ENCODE measurements at places on chromosomes 12 and 14. TPM values are rescaled to one million over a fixed set of nuclear protein-coding genes. Genes with fewer than 3 reads are reported as not detected.

GRCh38 chr12:14408208-14408607 lies 42.7 kb downstream of the ATF7IP start:
- peaks cover 3% of the 10 kb centered on the region for H3K36me3 ChIP-seq
- no peaks in the 10 kb centered on the region for H3K4me1 ChIP-seq
- H3K27ac ChIP-seq: no peak overlapping the region
- no peak for DNase-seq
- no peaks in the 10 kb centered on the region for H3K27me3 ChIP-seq

DNA sequence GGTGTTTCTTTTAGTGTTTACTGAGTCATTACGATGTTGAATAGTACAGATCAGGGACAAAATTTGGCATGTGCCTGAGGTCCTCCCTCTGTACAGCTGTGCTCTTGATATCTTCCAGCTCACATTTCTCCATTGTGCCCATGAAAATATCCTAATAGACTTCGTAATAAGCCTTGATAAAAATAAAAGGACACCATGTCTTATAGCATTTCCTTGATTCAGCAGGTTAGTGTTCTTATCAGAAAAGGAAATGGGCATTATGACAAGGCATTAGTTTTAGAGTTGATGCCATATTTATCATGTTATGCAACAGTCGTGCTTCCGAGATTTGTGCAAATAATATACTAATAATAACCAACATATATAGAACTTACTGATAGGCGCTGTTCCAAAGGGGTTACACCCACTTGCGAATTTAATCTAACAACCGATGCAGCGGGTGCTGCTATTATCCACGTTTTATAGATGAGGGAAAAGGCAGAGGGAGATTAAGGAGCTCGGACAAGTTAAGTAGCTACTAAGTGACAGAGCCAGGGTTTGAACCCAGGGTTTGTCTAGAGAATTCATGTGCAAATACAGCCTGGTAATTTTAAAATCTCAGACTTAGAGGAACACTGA lies 15.1 kb upstream of the WNK1 start:
- H3K4me3 ChIP-seq: no peak overlapping the region
- H3K27me3 ChIP-seq: no peaks in the 10 kb centered on the region
- H3K27ac ChIP-seq: no peak overlapping the region
- no peaks in the 10 kb centered on the region for H3K4me1 ChIP-seq
- DNase-seq: no peak

- no peaks in the 10 kb centered on the region for H3K36me3 ChIP-seq
- no peaks in the 10 kb centered on the region for H3K4me1 ChIP-seq
- H3K4me3 ChIP-seq: no peak overlapping the region
These were observed 3.9 kb upstream of the TMTC2 start for GRCh38 chr12:82682851-82683261.

DNA sequence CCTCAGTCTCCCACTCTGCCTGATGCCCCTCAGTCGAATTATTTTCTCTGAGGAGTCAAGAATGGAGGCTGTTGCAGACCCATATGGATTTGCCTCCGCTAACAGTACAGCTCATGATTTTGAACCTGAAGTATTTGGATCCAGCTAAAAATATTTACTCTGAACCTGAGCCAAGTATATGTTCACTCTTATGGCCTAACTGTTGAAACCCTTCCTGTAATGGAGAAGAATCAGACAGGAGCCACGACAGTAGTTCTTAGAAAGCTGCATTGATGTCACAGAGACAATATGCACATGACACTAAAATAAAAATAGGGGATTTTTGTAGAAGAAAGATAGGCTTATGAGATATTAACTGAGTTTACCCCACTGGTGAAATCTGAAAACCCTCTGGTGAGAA lies 1128.3 kb upstream of the FLRT2 start:
- H3K27ac ChIP-seq: no peak overlapping the region
- no peak for DNase-seq
- H3K4me3 ChIP-seq: no peak overlapping the region
- peaks cover 10% of the 10 kb centered on the region for H3K36me3 ChIP-seq

GRCh38 chr14:94571395-94571794 lies 9.8 kb upstream of the SERPINA5 start:
- no peaks in the 10 kb centered on the region for H3K27me3 ChIP-seq
- H3K27ac ChIP-seq: no peak overlapping the region
- no peak overlapping the region for H3K4me3 ChIP-seq
- no peaks in the 10 kb centered on the region for H3K4me1 ChIP-seq
- DNase-seq: no peak

DNA sequence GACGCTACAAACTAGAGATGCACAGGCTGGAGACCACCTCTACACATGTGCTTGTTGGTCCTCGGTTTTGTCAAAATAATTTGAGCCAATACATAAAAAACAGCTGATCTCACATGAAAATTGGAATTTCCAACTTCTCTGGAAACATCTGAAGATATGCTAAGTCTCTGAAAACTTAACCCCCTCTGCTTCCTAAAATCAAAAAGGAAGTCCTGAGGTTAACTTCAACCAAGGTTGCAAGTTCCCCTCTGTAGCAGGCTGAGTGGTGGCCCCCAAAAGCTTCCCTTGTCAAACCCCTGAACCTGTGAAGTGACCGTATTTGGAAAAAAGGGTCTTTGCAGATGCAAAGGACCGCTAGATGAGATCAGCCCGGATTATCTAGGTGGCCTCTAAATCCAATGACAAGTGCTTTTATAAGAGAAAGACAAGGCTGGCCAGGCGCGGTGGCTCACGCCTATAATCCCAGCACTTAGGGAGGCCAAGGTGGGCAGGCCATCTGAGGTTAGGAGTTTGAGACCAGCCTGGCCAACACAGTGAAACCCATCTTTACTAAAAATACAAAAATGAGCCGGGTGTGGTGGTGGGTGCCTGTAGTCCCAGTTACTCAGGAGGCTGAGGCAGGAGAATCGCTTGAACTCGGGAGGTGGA lies 32.0 kb upstream of the VPS37B start:
- H3K4me1 ChIP-seq: no peaks in the 10 kb centered on the region
- DNase-seq: no peak
- no peak overlapping the region for H3K4me3 ChIP-seq
- H3K36me3 ChIP-seq: no peaks in the 10 kb centered on the region

DNA sequence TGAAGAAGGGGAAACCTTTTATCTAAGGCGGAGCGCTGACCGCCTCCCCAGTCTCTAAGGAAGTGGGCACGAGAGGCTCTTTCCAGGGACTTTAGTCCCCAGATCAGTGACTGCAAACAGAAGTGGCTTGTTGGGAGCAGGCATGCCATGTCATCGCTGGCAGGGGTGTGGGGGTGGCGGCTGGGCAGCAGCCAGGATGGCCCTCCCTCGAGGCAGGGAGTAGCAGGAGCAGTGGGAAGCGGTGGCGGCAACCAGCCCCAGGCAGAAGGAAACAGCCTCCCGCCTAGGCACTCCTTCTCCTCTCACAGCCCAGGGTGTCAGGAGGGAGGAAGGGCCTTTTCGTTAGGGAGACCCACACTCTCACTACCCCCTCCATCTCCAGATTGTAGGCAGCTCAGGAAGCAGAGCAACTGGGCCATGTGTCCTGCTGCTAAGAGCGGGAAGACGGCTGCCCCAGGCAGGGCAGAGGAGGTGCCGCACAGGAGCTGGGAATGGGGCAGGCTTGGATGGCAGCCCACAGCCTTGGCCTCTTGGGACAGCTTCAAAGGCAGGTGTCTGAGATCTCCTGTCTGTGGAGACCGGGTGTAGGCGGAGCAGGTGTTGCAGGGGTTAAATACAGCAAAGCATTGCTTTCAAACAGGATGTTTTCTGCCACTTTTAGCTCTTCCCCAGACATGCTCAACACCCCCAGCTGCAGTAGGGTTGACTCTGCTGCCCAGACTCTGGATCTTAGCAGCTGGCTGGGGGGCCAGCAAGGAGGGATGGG lies 21.8 kb downstream of the VDR start:
- H3K36me3 ChIP-seq: no peaks in the 10 kb centered on the region
- no peak overlapping the region for H3K4me3 ChIP-seq
- H3K4me1 ChIP-seq: peaks cover 4% of the 10 kb centered on the region
- no peak for DNase-seq
- H3K27ac ChIP-seq: no peak overlapping the region

Gene CCDC184
- 0.11 TPM for total RNA-seq

GRCh38 chr14:96121660-96122395 lies 82.7 kb downstream of the C14orf132 start:
- no peaks in the 10 kb centered on the region for H3K27me3 ChIP-seq
- no peak for DNase-seq
- H3K4me1 ChIP-seq: no peaks in the 10 kb centered on the region

DNA sequence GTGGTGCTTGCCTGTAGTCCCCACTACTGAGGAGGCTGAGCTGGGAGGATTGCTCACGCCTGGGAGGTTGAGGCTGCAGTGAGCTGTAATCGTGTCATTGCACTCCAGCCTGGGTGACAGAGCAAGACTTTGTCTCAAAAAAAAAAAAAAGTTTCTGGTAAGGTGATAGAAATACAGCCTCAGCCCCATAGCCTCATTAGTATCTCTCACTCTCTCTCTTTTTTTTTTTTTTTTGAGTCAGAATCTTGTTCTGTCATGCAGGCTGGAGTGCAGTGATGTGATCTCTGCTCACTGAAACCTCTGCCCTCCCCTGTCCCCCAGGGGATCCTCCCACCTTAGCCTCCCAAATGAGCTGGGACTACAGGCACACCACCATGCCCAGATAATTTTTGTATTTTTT lies 19.2 kb downstream of the MTHFD1 start:
- H3K27ac ChIP-seq: no peak overlapping the region
- H3K4me1 ChIP-seq: no peaks in the 10 kb centered on the region
- peaks cover 27% of the 10 kb centered on the region for H3K36me3 ChIP-seq
- H3K27me3 ChIP-seq: no peaks in the 10 kb centered on the region
